ENCODE measurements at places on chromosomes 7 and 10.

DNA sequence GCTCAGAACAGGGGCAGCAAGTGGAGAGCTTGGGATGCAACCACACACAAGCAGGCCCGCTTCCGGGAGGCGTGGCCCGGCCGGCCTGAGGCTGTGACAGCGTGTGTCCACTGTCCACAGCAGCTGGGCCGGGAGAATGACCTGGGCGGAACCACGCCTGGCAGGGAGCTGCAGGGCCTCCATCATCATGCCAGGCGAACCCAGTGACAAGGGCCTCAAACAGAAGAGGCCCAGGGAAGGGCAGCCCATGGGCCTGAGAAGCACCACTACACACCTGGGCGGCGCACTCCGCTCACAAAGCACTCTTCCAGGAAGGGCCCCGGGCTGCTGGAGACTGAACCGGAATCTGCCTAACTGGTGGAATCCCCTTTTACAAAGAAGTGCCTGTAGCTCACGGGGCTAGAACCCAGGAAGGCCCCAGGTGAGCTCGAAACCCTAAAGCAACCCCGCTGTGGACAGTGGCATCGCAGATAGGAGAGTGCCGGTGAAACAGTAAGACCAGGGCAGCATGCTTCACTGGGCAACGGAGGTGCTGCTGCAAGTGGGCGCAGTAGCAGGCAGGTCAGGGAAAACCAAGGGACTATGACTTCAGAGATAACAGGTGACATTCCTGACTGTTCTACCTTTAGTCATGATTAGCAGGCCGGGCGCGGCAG is 66.0 kb downstream of the MAD1L1 start:
- no peak for DNase-seq

GRCh38 chr10:94361171-94361794 is 1.5 kb downstream of the NOC3L start:
- DNase-seq = no peak

- no peak for DNase-seq
Measured at GRCh38 chr7:28182071-28182471, 1.5 kb upstream of the JAZF1 start.

DNA sequence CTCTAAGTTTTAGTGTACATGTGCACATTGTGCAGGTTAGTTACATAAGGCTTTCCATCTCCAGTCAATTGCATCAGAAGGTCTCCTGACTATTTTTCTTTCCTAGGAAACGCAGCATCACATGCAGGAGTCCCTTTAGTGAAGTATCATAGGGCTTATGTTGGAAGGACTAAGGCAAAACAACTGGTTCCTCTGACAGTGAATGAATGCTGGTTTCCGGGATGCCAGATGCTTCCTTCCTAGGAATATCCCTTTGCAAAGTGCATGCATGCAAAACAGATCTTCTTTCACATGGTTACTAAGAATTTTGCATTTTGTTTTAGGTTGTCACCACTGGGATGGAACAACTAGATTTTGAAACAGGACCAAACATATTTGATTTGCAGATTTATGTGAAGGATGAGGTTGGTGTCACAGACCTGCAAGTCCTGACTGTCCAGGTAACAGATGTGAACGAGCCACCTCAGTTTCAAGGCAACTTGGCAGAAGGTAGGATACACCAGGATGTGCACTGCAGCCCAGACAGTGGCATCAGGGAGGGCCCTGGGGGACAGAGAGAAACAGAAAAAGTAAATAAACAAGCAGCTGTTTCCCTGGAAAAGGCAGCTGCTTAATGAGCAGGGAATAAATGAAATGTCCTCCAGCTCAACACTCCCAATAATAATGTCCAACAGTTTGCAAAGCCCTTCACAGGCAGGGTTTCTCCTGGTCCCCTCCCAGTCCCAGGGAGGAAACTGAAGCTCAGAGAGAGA is 17.8 kb downstream of the CDHR3 start:
- DNase-seq = no peak

DNA sequence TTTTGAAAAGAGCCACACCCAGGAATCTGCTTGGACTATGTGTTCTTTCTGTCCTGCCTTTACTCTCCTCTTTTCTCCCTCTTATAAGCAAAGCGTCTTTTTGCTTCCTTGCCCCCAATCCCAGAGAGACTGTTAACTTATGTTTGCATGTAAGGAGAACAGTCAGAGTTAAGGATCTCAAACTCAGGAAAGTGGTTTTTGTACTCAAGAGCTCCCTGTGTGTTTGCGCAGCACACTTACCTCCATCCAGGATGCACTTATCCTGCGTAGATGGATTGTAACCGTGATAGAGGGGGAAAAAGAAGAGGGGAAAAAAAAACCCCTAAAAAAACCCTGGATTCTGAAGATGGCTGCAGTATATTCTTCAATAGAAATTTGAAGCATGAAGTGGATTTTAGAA is 228.9 kb downstream of the AUTS2 start:
- DNase-seq = no peak

- no peak for DNase-seq
Measured at GRCh38 chr7:29071203-29071874, 75.0 kb downstream of the CPVL start.

DNA sequence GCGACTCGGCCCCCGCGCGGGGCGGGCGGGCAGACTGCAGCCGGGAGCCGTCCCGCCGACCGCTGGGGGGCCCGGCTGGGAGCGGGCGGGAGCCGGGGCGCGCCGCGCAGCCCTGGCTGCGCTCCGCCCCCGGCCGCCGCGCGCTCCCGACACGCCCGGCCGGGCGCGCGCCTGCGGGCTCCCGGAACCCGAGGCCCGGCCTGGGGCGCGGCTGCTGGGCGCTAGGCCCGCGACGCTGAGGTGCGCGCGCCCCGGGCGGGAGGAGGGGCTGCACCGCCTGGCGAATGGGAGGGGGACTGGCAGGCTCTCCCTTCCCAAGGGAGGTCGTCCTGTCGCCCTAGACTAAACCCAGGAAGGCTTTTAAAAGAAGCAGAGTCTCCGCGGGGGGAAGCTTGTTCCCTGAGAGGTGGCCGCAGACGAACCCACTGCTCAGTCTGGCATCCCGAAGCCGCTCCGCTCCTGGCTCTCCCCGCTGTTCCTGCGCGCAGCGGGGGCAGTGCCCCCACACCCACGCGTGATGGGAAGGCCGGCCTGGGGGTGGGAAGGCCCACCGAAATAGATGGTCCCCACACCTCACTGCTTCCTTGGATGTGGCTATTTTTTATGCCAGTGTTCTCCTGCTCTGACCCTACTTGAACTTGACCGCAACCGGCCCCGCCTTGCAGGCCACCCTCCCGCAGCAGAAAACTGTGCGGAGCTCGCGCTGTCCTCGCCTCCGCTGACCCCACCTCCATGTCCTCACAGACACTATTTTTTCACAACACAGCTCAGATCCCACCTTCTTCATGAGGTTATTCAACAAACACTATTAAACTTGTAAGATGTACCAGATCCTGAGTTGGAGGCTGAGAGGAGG is at the start of gene VOPP1:
Gene VOPP1 (minus strand): TSS at position 125 of the 856 bp plus-strand sequence. CDS start 178 bp downstream, outside the sequence.
- DNase-seq = peak; percentile 75

DNA sequence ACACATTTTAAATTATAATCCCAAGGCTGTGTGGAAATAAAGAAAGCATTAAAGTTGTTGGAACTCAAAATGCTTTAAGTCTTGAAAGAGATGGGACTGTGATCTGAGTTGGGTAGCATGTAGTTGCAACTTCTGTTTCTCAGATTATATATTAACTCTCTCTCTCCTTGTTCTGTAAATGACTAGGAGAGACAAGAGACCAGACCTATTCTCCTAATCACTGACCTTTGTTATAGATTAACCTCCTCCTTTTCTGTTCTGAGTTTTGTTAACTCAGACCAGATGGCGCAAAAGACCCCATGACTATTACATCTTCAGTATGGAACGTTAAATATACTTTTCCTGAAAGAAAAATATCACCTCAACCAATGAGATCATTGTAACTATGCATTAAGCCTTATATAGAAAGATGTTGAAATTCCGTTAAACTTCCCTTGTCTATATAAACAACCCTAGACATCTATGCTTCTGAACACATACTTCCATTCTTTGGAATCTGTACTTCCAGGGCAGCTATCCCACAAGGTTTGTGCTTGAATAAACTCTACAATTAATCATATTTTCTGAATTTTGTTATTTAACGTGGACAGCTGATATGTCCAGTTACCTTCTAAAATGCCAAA is 143.5 kb upstream of the TRIM24 start:
- no peak for DNase-seq

- DNase-seq = no peak
Measured at GRCh38 chr10:110353244-110354119, 48.8 kb upstream of the SMNDC1 start.

DNA sequence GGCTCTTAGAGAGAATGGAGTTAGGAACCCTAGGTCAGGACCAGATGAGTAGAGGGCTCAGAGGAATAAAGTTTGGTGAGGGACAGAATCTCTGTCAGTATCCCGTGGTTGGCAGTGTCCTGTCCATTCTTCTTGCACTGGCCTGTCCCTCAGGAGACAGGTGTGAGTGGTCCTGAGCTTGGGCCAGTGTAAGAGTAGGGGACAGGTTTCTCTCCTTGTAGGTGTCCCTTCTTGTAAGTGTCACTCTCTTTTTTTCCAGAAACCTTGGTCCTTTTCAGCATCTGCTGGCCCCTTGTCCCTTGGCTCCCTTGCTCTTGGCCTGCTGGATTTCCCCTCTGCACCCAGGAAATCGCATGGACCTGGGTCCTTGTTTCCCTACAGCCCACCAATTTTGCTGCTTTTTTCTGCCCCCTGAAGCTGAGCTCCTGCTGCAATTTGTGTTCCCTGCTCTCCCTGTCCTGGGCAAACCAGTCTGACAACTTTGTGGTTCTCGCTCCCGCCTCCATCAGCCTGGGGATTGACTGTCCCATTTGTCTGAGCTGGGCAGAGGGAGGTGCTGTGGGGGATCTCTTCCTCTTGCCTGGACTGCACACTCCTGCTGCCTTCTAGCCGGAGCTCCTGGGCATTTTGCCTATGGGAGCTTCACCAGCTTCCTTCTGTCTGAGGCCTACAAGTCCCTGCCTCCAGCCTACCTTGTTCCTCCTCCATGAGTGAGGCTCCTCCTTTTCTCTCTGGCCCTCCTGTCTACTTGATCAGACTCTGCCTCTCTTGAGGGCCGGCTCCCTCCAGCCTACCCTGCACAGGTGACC is 6.5 kb downstream of the TSPAN14 start:
- peak; percentile 41 for DNase-seq

All from NCI-H146 (cell line).